Stomach (tissue), 19 donors: ENCODE measurements at places on chromosomes 4 and X. TPM values are rescaled to one million over a fixed set of nuclear protein-coding genes. Genes with fewer than 3 reads are reported as not detected.
A peak's percentile ranks its signal among the peaks of the same experiment; 100 is the strongest.

MAGEA4 gene
- not detected for total RNA-seq

MXRA5 gene
- total RNA-seq = 0.58 TPM

CT55 gene
- total RNA-seq = not detected

PPM1K gene
- total RNA-seq = 40.4 TPM

MAGEE2 gene
- total RNA-seq = not detected

SMC1A gene
- 26.3 TPM for total RNA-seq

DNA sequence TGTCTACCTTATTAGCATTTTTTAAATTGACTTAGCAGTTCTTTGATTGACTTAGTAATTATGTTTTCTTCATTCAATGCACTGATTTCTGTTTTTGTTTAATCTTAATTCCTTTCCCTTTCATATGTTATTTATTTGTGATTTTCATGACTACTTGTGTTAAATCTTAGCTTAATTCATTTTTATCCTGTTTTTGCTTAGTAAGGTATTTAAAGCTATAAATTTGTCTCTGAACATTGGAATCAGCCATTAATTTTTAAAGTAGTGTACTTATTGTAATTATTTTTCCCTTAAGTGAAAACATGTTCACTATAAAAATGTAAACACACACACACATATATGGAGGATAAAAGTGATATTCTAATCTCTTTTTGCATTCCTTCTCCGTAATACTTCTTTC lies 109.1 kb upstream of the DIPK2B start:
- no peak overlapping the region for H3K4me3 ChIP-seq
- H3K27ac ChIP-seq = no peak overlapping the region
- no peaks in the 10 kb centered on the region for H3K36me3 ChIP-seq
- no peak for DNase-seq
- no peaks in the 10 kb centered on the region for H3K4me1 ChIP-seq

DNA sequence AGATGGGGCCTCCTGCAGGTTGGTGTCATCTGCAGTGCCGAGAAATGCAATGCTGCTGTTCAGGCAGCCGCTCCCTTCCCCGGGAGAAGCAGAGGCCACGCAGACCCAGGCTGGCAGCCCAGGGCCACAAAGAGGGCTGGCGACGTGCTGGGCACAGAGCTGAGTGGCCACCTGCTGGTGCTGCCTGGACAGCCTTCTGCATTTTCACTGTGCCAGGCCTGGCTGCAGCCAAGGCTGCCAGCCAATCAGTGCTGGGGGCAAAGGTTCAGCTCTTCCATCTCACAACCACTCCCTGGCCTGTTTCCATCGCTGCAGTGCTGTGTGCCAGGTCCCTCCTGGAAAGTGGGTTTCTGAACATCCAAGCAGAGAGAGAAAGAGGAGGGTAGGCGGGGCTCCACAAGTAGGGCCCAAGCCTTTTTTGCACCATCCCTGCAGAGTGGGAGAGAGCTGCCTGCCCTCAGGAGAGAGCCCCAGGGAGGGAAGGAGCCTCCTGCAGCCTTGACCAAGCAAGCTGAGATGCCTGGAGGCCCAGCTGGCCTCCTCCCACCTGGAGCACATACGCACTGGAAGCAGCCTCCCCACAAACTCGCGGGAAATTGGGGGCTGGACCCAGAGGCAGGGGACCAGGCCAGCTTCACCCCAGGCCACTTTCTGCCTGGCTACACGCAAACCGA lies 20.1 kb downstream of the ADRA2C start:
- H3K27ac ChIP-seq = no peak overlapping the region
- peak; percentile 70 for DNase-seq
- H3K27me3 ChIP-seq = no peaks in the 10 kb centered on the region
- H3K4me3 ChIP-seq = no peak overlapping the region
- H3K36me3 ChIP-seq = no peaks in the 10 kb centered on the region

DNA sequence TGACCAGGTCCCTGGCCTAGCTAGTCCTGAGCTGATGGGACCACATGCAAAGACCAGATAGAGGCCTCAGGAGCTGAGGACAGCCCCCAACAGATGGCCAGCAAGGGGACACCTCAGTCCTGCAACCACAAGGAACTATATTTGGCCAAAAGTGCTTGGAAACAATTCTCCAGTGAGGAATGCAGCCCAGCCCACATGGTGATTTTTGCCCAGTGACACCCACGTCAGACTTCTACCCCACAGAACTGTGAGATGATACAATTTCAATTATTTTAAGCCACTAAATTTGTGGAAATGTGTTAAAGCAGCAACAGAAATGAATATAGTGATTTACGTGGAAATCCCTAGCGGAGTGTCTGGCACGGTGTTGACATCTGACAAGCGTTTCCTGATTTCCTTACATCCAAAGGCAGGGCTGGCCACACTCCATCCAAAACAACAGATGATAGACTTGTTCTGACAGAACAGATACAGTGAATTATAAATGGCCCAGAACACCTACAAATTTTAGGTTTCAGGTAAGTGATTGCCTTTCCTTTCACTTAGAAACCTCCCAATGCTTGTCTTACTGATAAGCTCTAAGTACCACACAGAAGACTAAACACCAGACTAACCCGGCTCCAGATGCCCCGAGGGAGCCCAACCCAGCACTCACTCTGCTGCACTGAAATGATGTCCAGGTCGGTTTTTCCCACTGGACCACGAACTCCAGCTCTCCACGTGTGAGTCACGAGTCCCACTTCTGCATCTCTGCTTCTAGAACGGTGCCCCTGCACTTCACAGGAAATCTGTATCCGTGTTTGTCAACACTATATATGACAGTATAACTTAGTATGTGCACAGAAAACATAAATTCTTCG lies 5.8 kb downstream of the AFAP1 start:
- no peak overlapping the region for H3K27ac ChIP-seq
- H3K4me3 ChIP-seq = no peak overlapping the region
- peaks cover under 1% of the 10 kb centered on the region for H3K27me3 ChIP-seq
- H3K4me1 ChIP-seq = peaks cover 18% of the 10 kb centered on the region
- DNase-seq = no peak
- no peaks in the 10 kb centered on the region for H3K36me3 ChIP-seq

GRCh38 chrX:68429216-68429615 lies 4.1 kb downstream of the OPHN1 start:
- no peaks in the 10 kb centered on the region for H3K36me3 ChIP-seq
- H3K27me3 ChIP-seq = no peaks in the 10 kb centered on the region
- H3K27ac ChIP-seq = no peak overlapping the region
- DNase-seq = no peak
- H3K4me3 ChIP-seq = no peak overlapping the region

DNA sequence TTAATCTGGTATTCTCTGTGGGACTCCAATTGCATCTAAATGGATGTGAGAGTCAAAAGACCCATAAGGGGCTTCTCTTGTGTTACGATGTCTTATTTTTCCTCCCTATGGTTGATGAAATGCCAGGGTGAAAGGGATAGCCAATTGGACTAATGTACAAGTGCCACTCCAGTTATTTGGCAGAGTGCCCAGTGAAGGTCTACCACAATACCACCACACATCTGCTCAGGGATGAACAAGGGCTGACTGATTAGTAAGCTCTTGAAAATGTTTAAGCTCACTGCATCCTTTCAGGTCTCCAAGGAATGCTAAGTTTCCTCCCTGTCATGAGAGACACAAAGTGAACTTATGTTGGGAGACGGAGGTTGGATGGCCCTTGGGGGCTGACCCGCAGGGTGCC lies 57.8 kb downstream of the HEPH start:
- no peak for DNase-seq
- H3K27me3 ChIP-seq = no peaks in the 10 kb centered on the region
- H3K27ac ChIP-seq = no peak overlapping the region
- H3K4me3 ChIP-seq = no peak overlapping the region
- H3K36me3 ChIP-seq = no peaks in the 10 kb centered on the region

- no peaks in the 10 kb centered on the region for H3K4me1 ChIP-seq
- no peak for DNase-seq
- H3K27ac ChIP-seq = no peak overlapping the region
- H3K4me3 ChIP-seq = no peak overlapping the region
- no peaks in the 10 kb centered on the region for H3K36me3 ChIP-seq
Observed at GRCh38 chrX:94914235-94914634, 1240.2 kb downstream of the FAM133A start.

DNA sequence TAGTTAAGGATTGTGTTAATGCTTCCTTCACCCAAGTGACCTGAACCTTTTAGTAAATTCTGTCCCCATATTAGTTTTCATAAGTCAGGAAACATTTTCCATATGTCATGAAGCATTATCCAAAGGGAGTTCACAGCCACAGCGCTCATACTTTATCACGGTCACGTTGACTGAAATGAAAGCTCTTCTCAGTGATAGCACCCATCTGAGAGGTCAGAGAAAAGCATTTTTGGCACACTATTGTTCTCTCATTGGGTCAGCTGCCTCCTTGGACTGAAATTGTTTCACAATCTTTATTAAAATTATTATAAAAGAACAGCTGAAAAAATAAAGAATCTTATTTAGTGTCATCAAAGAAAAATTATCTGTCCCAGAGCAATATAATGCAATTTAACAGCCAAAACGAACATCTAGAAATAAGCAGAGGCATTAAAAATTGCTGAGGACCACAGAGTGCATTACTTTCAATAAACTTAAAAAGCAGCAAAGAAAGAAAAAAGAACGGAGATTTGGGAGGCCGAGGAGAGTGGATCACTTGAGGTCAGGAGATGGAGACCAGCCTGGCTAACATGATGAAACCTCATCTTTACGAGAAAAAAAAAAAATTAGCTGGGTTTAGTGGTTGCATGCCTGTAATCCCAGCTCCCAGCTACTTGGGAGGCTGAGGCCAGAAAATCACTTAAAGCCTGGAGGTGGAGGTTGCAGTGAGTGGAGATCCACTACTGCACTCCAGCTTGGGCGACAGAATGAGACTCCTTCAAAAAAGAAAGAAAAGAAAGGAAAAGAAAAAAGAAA lies 680.8 kb upstream of the FAM241A start:
- H3K4me3 ChIP-seq = no peak overlapping the region
- H3K4me1 ChIP-seq = no peaks in the 10 kb centered on the region
- no peak for DNase-seq

- no peak overlapping the region for H3K27ac ChIP-seq
- peaks cover 3% of the 10 kb centered on the region for H3K4me1 ChIP-seq
- no peaks in the 10 kb centered on the region for H3K27me3 ChIP-seq
- peak; percentile 31 for DNase-seq
- no peaks in the 10 kb centered on the region for H3K36me3 ChIP-seq
Observed at GRCh38 chrX:41759817-41760216, 35.8 kb downstream of the GPR82 start.

DNA sequence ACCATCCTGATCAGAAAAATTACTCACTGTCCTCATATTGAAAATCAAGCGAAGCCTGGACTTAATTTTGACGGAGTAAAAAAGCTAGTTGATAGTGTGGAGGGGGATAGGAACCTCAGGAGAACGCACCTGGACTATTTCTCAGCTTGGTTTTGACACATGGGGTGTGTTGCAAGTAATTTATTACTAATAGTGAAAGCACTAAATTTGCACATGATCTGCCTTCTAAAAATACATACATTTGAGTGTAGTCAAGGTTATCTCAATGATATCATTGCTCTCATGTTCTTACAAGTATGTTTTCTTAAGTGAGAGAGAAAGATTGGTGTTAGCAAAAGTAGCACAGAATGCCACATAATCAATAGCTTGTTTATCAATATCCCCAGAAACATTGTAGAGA lies 29.5 kb downstream of the LRIT3 start:
- DNase-seq = peak; percentile 15
- no peaks in the 10 kb centered on the region for H3K36me3 ChIP-seq
- no peak overlapping the region for H3K27ac ChIP-seq
- no peaks in the 10 kb centered on the region for H3K4me1 ChIP-seq

GRCh38 chr4:181890911-181891310 lies 352.3 kb upstream of the TENM3 start:
- peak; percentile 2 for DNase-seq
- H3K4me3 ChIP-seq = no peak overlapping the region
- H3K4me1 ChIP-seq = no peaks in the 10 kb centered on the region
- no peaks in the 10 kb centered on the region for H3K36me3 ChIP-seq
- H3K27ac ChIP-seq = no peak overlapping the region
- no peaks in the 10 kb centered on the region for H3K27me3 ChIP-seq

DNA sequence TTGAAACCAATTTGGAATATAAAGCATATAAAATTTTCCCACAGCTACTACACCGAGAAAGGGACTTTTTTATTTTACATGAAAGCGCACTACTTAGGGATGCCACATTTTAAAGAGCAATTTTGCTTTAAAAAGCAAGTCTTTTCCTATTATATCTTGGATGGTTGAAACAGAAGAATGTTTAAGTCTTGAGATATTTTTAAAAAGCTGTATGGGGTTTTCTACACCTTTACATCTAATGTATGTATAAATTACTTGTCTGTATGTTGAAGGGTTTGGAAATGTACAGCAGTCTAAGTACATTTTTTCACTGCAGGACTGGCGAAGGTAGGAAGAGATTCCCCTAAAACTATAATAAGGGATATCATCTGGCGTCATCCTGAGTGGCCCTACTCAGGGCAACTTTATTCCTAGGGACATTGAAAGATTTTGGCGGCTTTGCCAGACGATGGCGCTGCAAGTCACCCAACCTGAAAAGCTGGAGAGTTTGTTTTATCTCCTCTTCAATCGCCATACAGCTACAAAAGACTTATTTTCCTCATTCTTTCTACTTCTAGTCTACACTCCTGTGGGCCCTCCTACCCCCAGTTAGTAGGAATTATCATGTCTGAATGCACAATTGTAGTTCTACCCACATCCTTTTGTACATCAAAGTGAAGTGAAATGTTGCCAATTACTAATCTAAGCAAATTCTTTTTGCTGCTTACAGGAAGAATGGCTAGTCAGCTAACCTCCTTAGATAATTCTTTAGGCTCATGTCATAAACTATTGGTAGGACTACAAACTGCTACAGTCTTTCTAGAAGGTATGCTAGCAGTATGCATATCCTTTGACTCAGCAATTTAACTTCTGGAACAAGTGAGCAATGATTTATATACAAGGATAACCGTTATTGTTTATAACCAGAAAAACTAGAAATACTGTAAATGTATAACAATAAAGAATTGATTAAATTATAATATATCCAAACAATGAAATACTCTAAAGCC lies 782 bp upstream of the NEK1 start:
- H3K27me3 ChIP-seq = no peaks in the 10 kb centered on the region
- peak overlapping the region; percentile 98 for H3K27ac ChIP-seq
- H3K4me3 ChIP-seq = peak overlapping the region; percentile 68
- no peaks in the 10 kb centered on the region for H3K36me3 ChIP-seq
- DNase-seq = peak; percentile 90
- peaks cover 39% of the 10 kb centered on the region for H3K4me1 ChIP-seq

- H3K4me3 ChIP-seq = no peak overlapping the region
- H3K27ac ChIP-seq = no peak overlapping the region
- peaks cover 9% of the 10 kb centered on the region for H3K27me3 ChIP-seq
Observed at GRCh38 chrX:109389917-109390316, 92.0 kb downstream of the GUCY2F start.

DNA sequence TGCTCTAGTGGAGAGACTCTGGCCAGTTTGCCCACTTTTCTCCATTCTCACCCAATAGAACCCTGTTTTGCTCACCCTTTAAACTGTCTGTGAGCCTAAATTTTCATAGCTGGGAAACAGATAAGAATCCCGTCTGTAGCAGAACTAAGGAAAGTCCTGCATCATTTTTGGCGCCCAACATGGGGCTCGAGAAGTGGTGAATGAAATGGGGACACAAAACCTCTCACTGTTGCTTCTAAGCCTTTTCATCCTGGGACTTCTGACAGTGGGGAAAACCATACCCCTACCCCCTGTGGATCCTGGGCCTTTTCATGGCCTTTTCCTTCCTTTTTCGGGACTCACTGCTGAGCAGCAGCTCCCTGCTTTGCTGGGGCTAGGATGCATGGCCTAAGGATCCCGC lies 189.9 kb downstream of the INPP4B start:
- no peak for DNase-seq
- peaks cover 3% of the 10 kb centered on the region for H3K36me3 ChIP-seq

- H3K27ac ChIP-seq = no peak overlapping the region
- H3K4me3 ChIP-seq = no peak overlapping the region
- H3K27me3 ChIP-seq = no peaks in the 10 kb centered on the region
- no peaks in the 10 kb centered on the region for H3K4me1 ChIP-seq
Observed at GRCh38 chrX:17621566-17622270, 115.6 kb upstream of the SCML1 start.
